ENCODE measurements at places on chromosomes 3 and 15. TPM values are rescaled to one million over a fixed set of nuclear protein-coding genes. Genes with fewer than 3 reads are reported as not detected.
A peak's percentile ranks its signal among the peaks of the same experiment; 100 is the strongest.

DNA sequence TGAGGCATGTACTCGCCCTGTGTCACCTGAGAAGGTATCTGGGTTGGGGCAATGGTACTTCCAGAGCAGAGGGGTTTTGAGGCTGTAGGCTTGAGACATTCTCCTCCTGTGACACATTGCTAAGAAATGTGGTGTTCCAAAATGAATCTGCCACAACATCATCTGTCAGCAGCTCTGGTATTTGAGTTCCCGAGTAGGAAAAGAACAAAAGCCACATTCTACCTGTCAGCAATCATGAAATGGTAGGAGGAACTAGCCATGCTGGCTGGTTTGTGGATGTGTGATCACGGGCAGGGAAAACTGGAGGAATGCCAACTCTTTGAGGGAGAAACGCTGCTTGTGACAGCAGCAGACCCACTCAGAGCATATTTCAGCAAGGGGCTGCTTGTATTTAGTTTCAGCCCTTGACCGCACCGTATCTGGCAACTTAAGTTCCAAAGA, 579.4 kb upstream of the TBL1XR1 start:
- no peak for DNase-seq

- no peak for DNase-seq
Observed at GRCh38 chr15:27894645-27895044, 204.5 kb downstream of the OCA2 start.

GRCh38 chr15:63172376-63172775, 15.1 kb upstream of the RPS27L start:
- DNase-seq: no peak

The OR5K2 gene
- not detected for total RNA-seq

The POLQ gene
- total RNA-seq: 7.3 TPM

The HDAC11 gene
- total RNA-seq: 7.4 TPM

DNA sequence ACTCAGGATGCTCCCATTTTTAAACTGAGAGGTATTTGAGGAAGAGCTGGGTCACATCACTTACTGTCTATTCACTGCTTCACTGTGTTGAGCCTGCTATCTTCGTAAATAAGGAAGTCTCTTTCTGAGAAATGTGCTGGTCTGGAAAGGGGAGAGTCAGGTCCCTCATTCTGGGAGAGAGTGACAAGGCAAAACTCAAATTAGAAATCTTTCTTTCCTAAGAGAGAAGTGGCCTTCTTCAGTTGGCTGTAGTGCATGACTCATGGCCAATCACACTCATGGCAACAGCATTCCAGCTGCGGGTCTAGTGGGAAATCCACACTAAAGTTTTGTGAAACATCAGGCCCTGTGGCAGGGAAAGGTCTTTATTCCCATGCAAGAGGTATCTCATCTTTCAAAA, 11.5 kb upstream of the TIMP4 start:
- no peak for DNase-seq

The ZNF774 gene
- 3.3 TPM for total RNA-seq

The RLBP1 gene
- not detected for total RNA-seq

DNA sequence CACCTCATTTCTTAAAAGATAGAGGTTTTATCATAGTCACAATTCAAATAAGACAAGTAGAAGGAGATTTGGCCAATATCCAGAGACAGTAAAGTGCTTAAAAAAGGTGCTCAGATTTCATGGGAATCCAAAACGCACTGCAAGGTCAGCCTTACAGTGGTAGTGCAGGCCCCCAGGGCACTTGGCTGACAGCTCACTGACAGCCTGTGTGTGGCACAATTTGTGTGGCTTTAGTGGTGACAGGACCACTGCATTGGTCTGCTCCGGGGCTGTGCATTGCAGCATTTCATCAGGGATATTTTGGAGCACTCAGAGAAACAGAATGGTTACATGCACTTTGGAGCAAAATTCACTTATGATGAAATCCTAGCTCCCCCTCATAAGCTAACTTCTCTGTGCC, 544.3 kb downstream of the NTRK3 start:
- no peak for DNase-seq

The ITGA11 gene
- total RNA-seq: 16.6 TPM

The PLCL2 gene
- 23.0 TPM for total RNA-seq

The AMIGO3 gene
- total RNA-seq: not detected

DNA sequence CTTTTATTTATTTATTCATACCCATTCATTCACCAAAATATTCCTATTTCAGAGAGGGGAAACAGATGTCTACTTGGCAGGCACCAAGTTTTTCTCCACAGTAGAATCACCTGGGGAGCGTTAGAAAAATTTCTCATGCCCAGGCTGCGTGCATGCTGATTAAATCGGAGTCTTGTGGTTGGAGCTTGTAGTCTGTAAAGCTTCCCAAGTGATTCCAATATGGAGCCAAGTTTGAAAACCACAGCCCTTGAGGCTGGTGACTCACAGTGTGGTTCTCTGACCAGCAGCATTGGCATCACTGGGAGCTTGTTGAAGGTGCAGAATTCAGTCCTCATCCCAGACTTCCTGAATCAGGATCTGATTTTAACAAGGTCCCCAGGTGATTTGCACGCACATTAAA, 49.7 kb downstream of the PDHB start:
- DNase-seq: no peak

The KBTBD13 gene
- total RNA-seq: 0.32 TPM

DNA sequence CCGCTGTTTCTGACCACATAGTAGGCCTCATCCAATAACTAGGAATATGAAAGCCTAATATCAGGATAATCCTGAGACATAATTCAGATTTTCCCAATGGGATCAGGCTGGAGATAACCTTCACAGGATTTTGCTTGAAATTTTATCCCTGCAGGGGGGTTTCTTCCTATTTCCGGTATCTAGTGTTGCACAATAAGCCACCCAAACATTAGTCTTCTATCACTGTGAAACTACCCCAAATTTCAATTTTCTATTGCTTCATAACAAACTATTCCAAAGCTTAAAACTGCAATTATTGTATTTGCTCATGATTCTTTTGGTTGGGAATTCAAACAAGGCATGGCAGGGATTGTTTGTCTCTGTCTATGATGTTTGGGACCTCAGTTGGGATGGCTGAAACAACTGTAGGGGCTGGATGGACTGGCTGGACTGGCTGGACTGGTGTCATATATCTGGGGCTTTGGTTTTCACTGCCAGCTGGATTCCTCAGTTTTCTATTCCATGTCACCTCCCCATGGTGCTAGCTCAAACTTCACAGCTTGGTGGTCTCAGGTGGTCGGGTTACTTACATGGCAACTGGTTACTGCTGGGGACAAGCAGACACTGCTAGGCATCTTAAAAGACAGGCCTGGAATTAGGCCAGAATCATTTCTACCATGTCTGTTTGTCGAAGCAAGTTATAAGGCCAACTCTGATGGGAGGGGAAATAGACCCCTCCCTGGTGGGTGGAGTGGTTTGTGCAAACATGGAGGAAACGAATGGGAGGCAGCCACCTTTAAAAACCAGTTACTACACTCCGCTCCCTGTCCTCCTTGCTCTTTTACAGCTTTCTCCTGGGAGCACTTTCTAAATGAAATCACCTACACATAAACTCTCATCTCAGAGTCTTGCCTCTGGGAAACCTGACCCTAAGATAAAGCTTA, 88.2 kb upstream of the STT3B start:
- no peak for DNase-seq

GRCh38 chr3:3907023-3907422, 107.8 kb downstream of the LRRN1 start:
- no peak for DNase-seq

DNA sequence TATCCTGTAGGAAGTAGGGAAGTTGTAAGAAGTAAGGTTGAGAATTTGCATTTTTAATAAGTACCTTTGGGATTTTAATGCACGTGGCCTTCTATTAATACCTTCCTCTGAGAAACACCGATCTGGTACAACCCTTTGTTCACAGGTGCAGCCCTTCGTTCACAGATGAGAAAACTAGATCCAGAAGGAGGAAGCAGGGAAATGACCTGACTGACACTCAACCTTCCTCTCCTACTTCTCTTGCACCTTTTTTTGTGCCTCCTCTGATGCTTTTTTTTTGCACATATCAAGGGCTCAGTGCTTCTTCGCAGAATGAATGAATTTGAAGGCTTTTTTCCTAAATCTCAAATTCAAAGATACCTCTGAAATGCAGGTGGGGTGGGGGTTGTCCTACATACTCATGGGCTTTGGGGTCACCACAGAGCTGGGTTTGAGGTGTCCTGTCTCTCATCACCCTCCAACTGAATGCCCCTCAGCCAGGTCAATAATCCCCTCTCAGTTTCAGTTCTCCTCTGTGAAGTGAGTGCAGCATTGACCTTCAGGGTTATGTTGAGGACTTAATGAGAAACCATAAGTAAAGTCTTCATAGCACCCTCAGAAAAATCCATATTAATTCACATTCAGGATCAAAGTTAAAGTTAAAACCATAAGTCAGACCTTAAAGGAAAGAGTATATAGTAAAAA, 161.5 kb upstream of the CTNNB1 start:
- DNase-seq: no peak

GRCh38 chr3:44329946-44330345, 8.6 kb upstream of the TCAIM start:
- DNase-seq: no peak

- no peak for DNase-seq
Observed at GRCh38 chr3:179933080-179933479, 103.7 kb downstream of the PEX5L start.

- no peak for DNase-seq
Observed at GRCh38 chr3:138440121-138440521, 5.7 kb downstream of the ESYT3 start.

DNA sequence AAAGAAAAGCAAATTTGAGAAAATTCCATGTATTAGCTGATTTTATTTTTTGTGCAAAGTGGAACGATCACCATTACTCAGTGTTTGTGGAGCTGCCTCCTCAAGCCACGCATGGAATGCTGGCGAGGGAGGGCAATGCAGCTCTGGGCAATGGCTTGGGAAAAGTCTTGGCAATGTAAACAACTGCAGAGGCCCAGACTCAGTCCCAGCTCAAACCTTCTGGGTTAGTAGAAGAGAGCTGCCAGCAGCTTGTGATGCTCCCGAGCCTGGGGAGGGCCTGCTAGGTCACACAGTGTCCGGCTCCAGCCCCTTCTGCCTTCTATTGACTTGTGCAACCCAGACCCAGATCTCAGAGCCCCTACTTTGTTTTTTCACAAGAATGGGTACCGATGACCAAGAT, 4.3 kb downstream of the EPHB1 start:
- DNase-seq: no peak

DNA sequence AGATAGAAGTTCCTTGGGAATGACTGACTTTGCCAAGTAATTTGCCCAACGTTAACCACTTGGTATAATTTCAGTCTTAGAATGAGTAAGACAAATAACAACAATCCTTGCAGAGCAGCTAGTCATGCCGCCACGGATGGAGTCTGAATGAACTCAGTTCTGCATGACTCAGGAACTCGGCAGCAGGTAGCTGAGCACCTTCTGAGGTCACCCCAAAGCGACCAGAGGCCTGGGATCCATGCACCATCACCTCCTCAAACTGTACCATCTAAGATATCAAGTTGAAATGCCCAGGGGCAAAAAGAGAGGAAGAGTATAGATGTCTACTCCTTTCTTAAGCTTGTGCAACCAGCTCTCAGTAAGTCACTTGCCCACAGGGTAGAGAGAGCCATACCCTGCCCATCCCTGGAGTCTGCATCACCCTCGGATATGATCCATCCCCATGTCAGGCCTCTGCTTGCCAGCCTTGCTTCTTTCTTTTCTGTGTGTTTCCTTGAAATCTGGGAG, 8.5 kb upstream of the CDCP1 start:
- DNase-seq: no peak

The TGM4 gene
- total RNA-seq: not detected

The TGM5 gene
- 0.26 TPM for total RNA-seq

The SLC22A14 gene
- total RNA-seq: 0.16 TPM

DNA sequence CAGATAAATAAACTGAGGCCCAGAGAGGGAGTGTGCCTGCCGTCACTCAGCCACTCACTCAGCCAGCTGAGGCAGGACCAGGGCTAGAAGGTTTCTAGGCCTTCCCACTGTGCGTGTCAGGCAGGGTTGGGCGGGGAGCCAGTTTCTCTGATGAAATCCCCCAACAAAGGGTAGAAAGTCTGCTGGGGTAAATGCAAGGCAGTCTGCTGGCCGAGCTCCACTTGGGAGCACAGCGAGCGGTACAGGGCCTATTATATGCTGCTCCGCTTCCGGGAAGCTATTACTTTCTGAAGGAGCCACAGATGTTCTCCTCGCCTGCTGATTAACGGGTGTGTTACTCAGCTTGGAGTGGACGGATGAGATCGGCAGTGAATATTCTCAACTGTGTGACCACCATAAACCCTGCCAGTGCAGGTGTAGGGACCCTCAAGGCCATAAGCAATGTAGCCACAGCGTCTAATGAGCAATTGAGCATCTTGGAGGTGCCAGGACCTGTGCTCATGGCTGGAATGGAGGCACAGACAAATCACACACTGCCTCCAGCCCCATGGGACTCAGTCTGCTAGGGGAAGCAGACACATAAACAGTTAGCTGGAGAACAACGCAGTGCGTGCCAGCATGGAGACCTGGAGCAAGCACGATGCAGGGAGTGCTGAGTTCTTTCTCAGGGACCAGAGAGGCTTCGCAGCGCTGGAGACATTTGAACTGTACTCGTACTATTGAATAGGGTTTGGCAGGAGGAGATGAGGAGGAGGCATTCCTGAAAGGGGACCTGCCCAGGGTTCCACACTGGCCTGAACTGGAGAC, 42.1 kb downstream of the CORO2B start:
- DNase-seq: no peak

The LRRIQ4 gene
- not detected for total RNA-seq

DNA sequence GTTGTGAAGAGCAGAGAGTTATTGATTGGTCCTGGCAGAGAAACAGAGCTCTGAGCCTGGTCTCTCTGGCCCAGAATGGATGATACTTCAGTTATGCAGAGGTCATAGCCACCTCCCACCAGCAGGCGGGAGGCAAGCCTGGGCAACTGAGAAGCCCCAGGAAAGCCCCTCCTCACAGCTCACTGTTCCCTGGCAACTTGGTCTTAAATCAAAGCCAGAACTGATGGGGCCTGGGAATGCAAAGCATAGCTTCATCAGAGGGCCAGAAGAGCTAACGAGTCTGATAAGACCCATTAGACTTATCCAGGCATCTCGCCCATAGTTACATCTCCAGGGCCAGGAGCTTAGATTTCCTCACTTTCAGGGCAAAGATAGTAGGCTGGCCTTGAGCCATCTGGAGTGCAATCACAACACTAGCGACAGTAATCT, 5.5 kb upstream of the COLQ start:
- peak; percentile 74 for DNase-seq

DNA sequence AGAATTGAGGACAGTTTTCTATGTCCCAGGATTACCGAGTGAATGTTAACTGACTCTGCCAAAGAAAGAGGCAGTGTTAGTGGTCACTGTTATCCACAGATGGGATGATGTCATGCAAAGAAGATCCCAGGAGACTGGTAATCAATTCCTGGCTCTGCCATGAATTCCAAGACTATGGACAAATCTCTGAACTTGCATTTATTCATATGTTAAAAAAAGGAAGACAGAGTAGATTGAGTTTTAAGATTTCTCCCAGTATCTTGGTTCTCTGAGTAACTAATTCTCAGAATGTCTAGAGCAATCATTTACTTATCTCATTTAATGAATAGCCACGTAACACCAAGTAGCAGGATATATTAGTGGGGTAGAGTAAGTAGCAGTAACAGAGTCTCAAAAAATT, 11.5 kb upstream of the MAP3K13 start:
- no peak for DNase-seq

- peak; percentile 80 for DNase-seq
Observed at GRCh38 chr3:165642761-165643420, 194.3 kb downstream of the BCHE start.

The RBPMS2 gene
- total RNA-seq: 4.0 TPM

The SQOR gene
- total RNA-seq: 28.7 TPM
